ENCODE measurements at places on chromosomes 7 and 10.

DNA sequence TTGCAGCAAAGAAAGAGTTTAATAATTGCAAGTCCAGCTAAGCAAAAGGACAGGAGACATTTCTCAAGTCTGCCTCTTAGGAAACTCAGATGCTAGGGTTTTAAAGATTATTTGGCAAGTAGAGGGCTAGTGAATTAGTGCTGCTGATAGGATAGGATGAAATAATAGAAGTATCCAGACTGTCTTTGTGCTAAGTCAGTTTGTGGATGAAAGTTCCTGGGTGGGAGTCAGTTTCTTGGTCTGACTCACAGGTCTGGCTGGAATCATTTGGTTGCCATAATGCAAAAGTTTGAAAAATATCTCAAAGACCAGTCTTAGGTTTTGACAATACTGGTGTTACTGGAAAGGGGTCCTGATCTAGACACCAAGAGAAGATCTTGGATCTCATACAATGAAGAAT, 42.6 kb upstream of the INHBA start:
- DNase-seq, result no peak

DNA sequence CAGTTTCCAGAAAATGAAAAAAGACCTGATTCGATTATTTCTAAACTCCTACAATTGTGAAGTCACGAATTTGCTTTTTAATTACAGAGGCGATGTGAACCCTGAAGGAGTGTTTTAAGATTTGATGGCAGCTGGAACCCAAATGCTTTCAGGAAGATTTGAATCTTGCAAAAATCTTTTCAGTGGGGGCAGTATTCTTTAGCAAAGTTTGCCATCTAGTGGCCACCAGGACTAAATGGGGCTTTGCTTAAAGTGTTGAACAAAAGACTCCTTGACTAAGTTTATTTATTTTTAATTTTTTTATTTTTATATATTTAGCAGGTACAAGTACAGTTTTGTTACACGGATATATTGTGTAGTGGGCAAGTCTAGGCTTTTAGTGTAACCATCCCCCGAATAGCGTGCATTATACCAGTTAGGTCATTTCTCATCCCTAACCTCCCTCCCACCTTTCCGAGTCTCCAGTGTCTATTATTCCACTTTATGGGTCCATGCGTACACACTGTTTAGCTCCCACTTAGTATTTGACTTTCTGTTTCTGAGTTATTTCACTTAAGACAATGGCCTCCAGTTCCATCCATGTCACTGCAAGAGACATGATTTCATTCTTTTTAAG, 98.8 kb downstream of the CACNB2 start:
- no peak for DNase-seq

- DNase-seq, result no peak
These were observed 583.9 kb downstream of the NXPH1 start for GRCh38 chr7:9017286-9017685.

- no peak for DNase-seq
These were observed 40.7 kb upstream of the TNS3 start for GRCh38 chr7:47622586-47622945.

DNA sequence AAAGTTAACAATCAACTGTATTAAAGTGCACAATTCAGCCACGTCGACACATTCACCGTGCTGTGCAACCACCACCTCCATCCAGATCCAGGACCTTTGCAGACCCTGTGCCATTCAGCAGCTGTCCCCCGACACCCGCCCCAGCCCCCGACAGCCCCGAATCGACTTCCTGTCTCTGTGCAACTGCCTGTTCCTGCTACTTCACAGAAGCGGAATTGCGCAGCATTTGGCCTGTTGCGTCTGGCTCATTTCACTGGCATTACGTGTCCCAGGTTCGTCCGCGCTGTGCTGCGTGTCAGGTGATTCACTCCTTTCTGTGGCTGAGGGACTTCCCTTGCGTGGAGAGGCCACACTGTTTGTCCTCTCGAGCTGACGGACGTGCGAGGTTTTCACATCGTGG, 33.2 kb upstream of the DNAAF5 start:
- DNase-seq, result no peak

- no peak for DNase-seq
These were observed 15.0 kb downstream of the ZCCHC24 start for GRCh38 chr10:79430325-79430905.

- no peak for DNase-seq
These were observed 8.4 kb downstream of the OLAH start for GRCh38 chr10:15052121-15052520.

DNA sequence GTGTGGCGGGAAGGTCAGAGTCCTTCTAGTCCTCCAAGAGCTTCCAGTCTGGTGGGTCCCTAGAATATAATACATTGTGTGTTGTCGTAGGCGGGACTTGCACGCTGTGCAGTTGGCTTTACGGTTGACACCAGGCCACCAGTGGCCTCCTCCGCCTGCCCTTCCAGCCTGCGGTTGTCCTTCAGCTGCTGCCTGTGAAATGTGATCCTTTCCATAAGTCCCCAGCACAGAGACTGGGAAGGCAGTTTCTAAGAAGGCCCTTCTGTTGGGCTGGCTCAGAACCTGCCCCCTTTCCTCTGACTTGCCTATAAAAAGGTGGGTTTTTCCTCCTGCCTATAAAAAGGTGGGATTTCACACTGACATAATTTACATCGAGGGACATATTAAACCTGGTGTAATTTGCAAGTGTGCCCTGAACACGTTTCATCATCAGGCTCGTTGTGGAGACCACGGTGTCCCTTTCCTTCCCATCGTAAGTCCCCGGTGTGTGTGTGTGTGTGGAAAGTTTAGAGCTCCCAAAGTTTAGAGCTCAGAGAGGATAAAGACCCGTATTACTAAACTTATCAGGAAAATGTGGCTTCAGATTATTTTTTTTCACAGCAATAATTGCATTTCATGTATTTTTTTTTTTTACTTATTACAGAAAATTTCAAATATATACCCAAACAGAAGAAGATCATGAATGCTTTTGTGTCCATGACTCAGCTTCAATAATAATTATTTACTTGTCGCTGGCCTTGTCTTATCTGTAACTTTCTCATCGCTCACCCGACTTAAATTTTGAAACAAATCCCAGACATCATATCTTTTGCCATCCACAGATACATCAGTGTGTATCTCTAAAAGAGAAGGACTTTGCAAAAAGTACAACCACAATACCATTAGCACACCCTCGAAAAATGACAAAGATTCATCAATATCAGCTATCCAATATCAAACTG, 45.1 kb downstream of the CUX1 start:
- DNase-seq, result no peak

DNA sequence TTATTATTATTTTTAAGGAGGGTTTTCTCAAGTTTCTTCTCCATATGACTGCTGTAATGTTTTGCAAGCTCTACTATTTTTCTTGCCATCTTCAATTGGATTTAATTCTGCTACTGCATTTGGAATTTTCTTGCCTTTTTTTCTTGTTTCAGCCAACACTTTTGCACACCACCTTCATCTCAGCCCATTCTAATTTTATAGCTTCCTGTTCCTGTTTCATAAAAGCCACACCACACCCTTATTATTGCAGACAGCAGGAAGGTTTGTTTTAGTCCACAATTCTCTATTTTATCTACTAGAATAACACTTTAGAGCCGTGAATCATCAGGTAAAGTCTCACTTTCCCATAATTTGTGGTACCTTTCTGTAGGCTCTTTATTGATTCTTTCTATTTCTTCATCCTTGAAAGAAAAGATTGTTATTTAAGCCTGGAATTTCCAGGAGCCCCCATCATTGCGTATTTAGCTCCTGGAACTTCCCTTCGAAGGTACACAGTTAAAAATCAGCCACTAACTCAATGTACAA, 209.3 kb upstream of the TBX20 start:
- no peak for DNase-seq

GRCh38 chr7:91068136-91068795, 196.0 kb upstream of the FZD1 start:
- no peak for DNase-seq

- DNase-seq, result no peak
These were observed 21.5 kb downstream of the SLC18A2 start for GRCh38 chr10:117262291-117262902.

- no peak for DNase-seq
These were observed 64.3 kb downstream of the FAM204A start for GRCh38 chr10:118277871-118278270.

DNA sequence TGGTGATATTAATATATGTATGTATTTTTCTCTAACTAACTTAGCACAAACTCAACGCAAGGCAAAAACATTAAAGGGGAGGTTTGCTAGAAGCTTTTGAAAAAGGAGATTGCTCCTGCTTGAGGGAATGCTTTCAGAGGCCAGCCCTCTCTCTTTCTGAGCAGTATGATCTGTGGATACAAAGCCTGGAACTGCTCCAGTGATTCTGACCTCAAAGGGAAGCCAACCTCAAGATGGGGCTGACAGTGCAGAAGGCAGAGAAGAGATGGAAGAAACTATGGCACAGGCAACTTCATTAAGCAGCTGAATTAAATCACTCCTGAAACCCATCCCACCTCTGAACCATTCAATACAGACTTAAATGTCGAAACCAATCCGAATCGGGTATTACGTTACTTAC, 102.4 kb downstream of the USP6NL start:
- no peak for DNase-seq

DNA sequence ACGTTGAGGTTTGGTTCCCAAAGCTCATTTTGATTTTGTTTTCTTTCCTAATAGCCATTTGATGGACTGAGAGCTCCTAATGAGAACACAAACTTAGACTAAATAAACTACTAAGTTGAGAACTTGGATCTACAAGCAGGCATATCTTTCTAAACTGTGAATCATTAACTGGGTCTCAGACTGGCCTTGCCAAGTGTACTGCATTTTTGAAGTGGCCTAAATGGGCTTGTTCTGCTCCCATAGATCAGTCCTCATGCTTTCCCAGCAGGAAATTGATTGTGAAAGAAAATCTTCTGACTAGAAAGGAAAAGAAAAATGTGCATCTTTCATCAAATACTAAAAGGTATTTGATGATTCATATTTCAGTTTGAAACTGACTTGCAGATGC, 46.7 kb upstream of the RBM33 start:
- DNase-seq, result no peak

All from stimulated activated naive CD8-positive, alpha-beta T cell treated with anti-CD3 and anti-CD28 coated beads, Interleukin-15, amount 100 ng/mL, for 72 hours (primary cell).